ENCODE measurements at places on chromosomes 12 and 14. TPM values are rescaled to one million over a fixed set of nuclear protein-coding genes. Genes with fewer than 3 reads are reported as not detected.
A peak's percentile ranks its signal among the peaks of the same experiment; 100 is the strongest.

- no peak for DNase-seq
These were observed 75.3 kb downstream of the BMP4 start for GRCh38 chr14:53881161-53881871.

- no peak for DNase-seq
These were observed 140.3 kb upstream of the NUDT4 start for GRCh38 chr12:93237235-93237915.

Gene ABCC9
- 0.04 TPM for total RNA-seq

- DNase-seq = no peak
These were observed 298.2 kb downstream of the RPAP3 start for GRCh38 chr12:47407463-47408129.

DNA sequence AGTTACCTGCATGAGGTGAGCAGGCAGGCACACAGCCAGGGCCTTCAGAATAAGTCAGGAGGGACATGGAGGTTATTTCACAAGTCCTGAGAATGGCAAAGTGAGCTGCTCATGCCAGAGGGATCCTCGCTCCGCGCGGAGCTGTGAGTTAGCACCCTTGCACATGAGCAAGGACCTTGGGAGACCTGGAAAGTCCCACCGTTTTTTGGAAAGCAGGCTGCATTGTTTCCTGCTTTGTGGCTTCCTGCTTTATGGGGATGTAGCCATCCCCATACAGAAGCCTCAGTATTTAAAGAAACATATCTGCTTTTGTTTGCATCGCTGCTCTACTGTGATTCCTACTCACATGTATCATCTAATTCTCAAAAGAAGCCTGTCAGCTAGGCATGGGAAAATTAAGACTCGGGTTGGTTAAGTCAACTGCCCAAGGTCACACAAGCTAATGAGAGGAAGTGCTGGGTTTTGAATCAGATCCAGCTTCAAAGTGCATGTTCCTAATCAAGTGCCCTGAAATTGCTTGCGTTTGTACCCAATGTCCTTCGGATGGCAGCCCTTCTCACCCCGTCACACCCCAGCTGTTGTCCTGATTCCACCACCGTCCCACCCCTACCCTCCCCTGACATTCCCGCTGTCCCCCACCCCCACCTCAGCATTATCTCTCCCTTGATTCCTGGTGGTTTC lies 106.2 kb downstream of the CRACR2A start:
- no peak for DNase-seq

GRCh38 chr12:124032265-124032886 lies 59.4 kb downstream of the ZNF664 start:
- peak; percentile 73 for DNase-seq

- peak; percentile 48 for DNase-seq
These were observed 371 bp upstream of the REM2 start for GRCh38 chr14:22882529-22883172.

Gene WSCD2
- total RNA-seq = not detected

GRCh38 chr14:99304208-99304607 lies 32.2 kb upstream of the BCL11B start:
- DNase-seq = no peak

DNA sequence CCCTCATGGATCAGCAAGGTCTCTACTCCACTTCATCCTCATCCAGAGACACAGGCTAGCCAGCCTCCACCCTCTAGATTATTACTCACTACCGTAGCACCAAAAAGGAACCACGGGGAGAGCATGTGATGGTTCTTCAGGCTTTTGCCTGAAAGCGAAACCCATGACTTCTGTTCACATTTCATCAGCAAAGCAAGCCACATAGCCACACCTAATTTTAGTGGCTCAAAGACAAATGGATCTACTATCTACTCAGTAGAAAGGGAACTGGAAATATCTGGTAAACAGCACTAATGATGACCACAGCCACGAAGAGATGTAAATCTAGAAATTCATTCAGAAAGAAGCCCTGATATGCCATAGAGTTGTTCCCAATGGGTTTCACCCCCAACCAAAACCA lies 51.4 kb downstream of the VCPKMT start:
- DNase-seq = no peak

Gene PAH
- total RNA-seq = not detected

- no peak for DNase-seq
These were observed 12.0 kb downstream of the IGF1 start for GRCh38 chr12:102468261-102468915.

DNA sequence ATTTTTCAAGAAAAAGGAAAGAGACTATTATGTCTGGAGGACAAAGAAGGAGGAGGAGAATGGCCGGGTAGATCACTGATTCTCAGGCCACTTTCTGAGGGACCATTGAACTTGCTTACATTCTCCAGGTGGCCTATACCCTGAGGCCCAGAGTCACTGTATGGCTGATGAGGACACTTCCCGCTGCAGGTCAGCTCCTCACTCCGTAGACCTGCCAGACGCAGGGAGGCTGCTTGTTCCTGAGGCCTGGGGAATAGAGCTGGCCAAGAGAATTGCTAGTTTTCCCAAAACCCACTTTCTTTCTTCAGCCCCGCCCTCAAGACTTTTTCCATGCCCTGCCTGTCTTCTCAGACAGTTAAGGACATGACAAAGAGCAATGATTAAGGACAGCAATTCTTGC lies 510.5 kb upstream of the TBX3 start:
- no peak for DNase-seq

Gene LYZ
- total RNA-seq = not detected

Gene EPYC
- not detected for total RNA-seq

- DNase-seq = peak; percentile 78
These were observed 17.5 kb downstream of the RAD51B start for GRCh38 chr14:67837011-67837624.

GRCh38 chr14:70811050-70811449 lies 1.7 kb upstream of the MAP3K9 start:
- DNase-seq = no peak

GRCh38 chr14:103118663-103119404 lies 4.4 kb upstream of the TNFAIP2 start:
- DNase-seq = no peak

Gene CD27
- not detected for total RNA-seq

Gene LALBA
- total RNA-seq = not detected

Gene TAS2R42
- total RNA-seq = not detected

GRCh38 chr14:72610096-72610830 lies 283.6 kb downstream of the DPF3 start:
- DNase-seq = no peak

- peak; percentile 79 for DNase-seq
These were observed 179.3 kb upstream of the PZP start for GRCh38 chr12:9387450-9387849.

DNA sequence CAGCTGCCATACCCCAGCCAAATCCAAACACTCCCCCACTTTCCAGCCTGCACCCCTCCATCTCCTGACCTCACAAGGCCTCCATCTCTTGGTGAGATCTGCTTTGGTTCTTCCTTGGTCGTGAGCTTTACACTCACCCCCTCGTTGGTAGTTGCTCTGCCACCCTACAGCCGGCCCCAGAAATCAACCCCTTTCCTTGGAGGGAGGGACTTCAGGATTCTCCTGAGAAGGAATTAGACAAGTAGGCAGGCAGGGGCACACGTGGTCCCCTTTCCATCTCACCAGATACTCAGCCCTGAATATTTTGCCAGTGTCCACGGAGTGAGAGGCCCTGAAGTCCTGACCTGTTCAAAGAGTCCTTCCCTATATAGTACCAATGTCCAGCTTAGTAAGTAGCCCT lies 120.0 kb upstream of the PWP1 start:
- DNase-seq = no peak

DNA sequence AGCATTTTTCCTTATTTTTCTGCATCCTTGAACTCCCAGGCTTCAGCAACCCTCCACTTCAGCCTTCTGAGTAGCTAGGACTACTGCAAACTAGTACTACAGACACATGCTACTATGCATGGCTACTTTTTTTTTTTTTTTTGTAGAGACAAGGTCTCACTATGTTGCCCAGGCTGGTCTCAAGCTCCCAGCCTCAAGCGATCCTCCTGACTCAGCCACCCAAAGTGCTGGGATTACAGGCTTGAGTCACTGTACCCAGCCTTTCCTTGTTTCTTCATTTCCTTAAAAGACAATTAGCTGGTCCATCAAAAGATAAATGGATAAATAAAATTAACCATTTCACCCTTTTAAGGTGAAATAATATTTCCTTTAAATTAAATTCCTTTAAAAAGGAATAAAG lies 205.8 kb downstream of the SPTSSA start:
- DNase-seq = no peak

Gene TSHR
- not detected for total RNA-seq

GRCh38 chr12:47891356-47891755 lies 13.4 kb downstream of the VDR start:
- DNase-seq = no peak

DNA sequence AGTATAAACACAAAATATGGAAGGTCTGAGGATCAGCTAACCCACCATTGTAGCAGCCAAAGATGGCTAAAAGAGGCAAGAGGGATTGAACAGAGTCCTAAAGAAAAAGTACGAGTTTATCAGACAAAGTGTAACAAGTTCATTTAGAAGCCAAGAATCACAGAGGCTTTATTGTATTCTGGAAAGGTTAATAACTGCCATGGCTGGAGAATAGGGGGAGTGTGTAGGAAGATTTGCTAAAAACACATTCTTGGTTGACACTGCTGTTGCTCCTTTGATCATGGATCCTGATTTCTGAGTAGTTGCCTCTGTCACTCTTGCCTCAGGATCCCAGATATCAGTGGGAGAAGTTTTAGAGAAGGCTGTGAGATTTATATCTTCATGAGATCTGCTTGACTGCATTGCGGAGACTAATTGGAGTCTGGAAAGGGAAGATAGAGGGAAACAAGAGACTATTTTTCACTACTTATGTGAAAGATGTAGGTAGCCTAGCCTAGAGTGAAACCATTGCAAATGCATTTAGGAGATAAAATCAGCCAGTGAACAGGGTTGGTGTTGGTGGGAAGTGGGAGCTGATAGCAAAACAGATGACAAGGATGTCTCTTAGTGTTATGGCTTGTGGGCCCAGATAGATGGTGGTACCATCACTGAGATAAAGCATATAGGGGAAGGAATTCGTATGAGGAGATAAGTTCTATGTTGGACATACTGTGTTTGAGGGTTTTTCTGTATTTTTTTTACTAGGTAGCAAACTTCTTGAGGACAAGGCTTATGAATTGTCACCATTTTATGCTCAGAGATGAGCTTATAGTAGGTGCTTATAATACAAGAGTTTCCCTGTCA lies 402.9 kb upstream of the PDE3A start:
- DNase-seq = no peak

Gene DNAI7
- total RNA-seq = not detected

- DNase-seq = no peak
These were observed 2.9 kb downstream of the CLMN start for GRCh38 chr14:95316821-95317220.

Gene HOXC6
- 20.8 TPM for total RNA-seq

DNA sequence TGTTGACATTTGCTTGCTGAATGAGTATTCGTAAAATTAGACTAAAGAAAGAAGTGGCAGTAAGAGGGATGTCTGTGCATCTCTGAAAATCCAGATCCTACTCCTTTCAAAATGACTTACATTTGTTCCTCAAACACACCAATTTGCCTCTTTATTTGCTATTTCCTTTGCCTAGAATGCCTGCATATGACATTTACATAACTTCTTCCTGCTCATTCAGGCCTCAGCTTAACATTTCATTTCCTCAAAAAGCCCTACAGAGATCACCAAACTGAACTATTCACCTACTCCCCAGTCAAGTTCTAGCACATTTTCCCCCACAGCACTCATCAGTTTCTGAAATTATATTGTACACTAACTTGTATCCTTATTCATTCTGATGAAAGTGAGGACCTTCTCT lies 907.2 kb downstream of the LRFN5 start:
- DNase-seq = no peak

DNA sequence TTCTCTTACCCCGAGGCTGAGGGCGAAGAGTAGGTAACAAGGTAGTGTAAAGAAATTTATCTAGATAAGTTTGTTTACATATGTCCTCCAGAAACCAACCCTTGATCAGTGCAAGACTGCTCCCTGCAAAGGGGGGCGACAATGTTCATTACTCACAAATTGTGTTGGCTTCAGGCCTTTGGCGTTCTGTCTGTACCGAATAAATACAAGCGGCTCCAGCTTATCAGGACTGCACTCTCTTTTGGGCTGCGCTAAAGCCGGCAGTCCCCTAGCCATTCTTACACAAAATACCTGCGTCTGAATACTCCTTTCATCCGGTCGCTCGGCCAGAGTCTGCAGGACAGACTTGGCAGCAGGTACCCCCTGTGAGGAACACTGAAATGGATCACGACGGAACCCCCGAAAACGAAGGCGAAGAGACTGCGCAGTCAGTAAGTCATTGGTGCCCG lies 116.4 kb downstream of the PPHLN1 start:
- DNase-seq = no peak

Gene SLC7A8
- 18.3 TPM for total RNA-seq

Gene PLEKHG7
- total RNA-seq = not detected

DNA sequence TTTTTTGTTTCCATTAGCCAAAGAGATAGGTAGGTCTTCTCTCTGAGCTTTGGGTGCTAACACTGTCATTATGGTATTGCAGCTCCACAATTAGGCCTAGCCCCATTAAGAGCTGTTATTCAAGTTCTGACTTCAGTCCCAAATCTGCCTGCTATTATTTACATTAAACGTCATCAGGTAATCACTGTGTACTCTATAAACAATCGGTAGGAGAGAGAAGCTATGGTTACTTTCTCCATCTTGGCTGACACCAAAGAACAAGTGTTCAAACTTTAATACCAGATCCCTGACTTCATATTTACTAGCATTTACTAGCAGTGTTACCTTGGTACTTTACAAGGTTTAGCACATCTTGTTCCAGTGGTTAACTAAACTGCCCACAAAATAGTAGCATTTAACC lies 305.1 kb upstream of the GARIN2 start:
- no peak for DNase-seq

Gene TMCC3
- 0.49 TPM for total RNA-seq

Gene RBM23
- total RNA-seq = 105 TPM

GRCh38 chr14:50015716-50016115 lies 100.7 kb downstream of the VCPKMT start:
- no peak for DNase-seq

- no peak for DNase-seq
These were observed 1.3 kb downstream of the TEDC1 start for GRCh38 chr14:105492031-105492970.

GRCh38 chr14:44529026-44529425 lies 21.9 kb upstream of the FSCB start:
- DNase-seq = peak; percentile 81

DNA sequence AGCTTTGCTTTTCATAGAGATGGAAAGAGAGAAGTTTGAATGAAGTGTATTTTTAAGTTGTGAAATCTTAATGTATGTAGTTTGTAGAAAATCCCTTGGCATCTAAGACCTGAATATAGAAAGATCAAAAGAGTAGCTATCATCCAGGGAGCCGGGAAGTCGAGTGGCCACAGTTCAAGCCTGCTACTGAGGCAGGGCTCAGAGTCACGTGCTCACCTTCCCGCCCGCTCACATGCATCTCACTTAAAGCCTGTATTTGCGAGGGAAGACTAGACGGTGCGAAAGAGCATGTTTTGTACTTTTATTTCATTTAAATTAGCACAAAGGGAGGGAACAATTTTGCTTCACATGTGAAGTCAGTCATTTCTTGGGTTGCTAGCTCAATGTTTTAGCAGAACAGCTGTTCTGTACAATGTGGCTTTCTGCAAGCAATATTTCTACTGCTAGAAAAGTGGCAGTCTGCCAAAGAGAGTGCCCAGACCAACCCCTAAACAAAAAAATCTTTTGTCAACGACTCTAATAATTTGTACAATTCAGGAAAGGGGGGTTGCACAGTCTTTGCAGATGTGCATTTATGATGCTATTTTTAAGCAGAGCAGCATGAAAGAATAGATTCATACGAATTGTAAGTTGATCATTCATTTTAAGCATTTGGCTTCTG lies 290.7 kb downstream of the NPAS3 start:
- DNase-seq = peak; percentile 82

Gene PRPH
- not detected for total RNA-seq
